CD8-positive, alpha-beta memory T cell (primary cell): ENCODE measurements at places on chromosomes 16 and 17.

- no peak for DNase-seq
Observed at GRCh38 chr16:20952139-20952920, 51.8 kb downstream of the LYRM1 start.

GRCh38 chr16:68265078-68265920 lies 973 bp downstream of the SLC7A6 start:
- DNase-seq = peak; percentile 31

GRCh38 chr17:10745231-10745630 lies 15.4 kb upstream of the TMEM220 start:
- no peak for DNase-seq

DNA sequence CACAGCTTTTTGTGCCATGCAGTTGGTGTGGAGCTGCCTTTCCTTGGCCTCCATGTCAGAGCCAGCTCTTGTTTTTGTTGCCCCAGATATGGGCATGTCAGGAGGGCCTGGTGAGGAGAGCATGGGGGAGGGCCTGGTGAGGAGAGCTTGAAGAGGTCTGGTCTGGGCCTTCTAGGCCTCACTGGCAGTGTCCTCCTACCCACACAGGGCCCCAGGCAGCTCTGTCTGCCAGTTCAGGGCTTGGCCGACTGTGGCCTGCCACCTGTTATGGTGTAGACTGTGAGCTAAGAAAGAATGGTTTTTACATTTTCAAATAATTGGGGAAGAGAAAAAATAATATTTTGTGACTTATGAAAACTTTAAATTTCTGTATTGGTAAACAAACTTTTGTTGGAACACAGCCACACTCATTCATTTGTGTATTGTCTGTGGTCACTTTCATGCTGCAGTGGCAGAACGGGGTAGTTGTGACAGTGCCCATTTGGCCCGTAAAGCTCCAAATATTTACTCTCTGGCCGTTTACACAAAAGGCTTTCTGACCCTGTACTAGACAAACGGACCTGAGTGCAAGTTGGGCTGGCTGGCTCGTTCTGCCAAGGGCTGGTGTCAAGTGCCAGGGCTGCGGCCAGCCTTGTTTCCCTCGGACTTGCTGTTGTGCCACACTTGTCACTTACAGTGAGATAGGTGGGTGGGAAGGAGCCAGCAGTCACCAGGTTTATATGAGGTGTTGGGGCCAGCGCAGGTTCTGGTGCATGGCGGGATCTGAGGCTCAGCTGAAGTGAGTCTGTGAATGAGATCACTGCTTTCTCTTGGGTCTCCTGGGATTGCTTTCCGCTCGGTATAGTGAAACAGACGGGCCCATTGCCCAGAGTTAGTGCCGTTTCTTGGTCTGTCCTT lies 18.2 kb downstream of the PGS1 start:
- no peak for DNase-seq

DNA sequence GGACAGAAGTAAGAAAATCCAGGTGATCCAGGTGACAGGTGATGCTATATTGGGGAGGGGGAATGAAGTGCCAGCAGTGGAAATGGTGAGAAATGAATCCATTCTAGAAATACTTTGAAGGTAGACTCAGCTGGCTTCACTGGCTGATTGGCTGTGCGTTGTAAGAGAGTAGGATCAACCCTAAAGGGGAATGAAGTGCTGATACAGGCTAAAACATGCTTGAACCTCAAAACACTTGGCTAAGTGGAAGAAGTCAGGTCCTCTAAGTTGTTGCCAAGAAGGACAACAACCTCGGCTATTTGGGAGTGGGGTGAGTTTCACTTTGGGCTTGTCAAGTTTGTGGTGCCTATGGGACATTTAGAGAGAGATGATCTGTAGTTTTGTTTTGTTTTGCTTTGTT lies 24.1 kb upstream of the SCNN1B start:
- DNase-seq = no peak

DNA sequence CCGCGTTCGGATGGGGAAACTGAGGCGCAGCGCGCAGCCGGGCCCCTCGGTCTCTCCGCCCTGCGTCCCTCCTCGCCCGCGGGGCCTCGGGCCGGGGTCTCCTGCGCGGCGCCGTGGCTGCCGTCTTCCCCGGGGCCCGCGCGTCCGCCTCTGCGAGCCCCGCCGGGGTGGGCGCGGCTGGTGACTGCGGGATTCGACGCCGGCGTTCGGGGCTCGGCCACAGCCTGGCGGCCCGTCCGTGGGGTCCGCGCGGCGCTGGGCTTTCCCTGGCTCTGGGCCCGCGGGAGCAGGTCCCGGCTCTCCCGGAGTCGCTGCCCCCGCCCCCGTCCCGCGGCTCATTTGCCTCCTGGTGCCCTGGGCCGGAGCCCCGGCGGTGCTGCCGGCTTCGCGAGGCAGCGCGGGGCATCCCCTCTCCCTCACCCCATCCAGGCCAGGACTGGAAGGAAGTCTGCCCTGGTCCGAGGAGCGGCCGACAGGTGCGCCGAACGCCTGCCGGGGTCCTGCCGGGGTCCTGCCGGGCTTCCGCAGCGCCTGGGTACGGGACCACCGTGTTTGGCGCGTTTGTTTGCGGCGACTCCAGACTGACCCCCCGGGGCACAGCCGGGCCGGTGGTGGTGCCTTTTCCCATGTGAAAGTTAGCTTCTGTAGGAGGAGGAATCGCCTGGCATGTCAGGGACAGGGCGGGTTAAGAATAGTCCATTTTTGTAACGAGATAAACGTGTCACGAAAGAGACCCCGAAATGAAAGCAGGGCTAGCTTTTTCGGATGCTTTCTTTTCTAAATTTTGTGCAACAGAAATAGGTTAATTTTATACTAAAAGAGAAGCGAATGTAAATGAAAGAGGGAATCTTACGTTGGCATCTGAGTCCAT lies 671 bp downstream of the CHMP6 start:
- no peak for DNase-seq
